Mammary epithelial cell (primary cell): ENCODE measurements at places on chromosomes 1 and 21. TPM values are rescaled to one million over a fixed set of nuclear protein-coding genes. Genes with fewer than 3 reads are reported as not detected.

LMOD1 gene
- not detected for polyA plus RNA-seq

SPATA45 gene
- polyA plus RNA-seq: not detected

SLC16A4 gene
- 12.4 TPM for polyA plus RNA-seq

ANGPTL3 gene
- not detected for polyA plus RNA-seq

UMODL1 gene
- polyA plus RNA-seq: not detected

CAMSAP2 gene
- 17.9 TPM for polyA plus RNA-seq

TRIM67 gene
- polyA plus RNA-seq: not detected

AVPR1B gene
- not detected for polyA plus RNA-seq

B3GALT6 gene
- polyA plus RNA-seq: 12.5 TPM

ANKRD65 gene
- polyA plus RNA-seq: 3.6 TPM

CAP1 gene
- 788 TPM for polyA plus RNA-seq

TIE1 gene
- polyA plus RNA-seq: not detected

TNFSF4 gene
- polyA plus RNA-seq: 0.06 TPM

KCNA3 gene
- polyA plus RNA-seq: not detected

GNG4 gene
- polyA plus RNA-seq: 0.25 TPM

SLC9C2 gene
- polyA plus RNA-seq: 0.01 TPM

KIF26B gene
- polyA plus RNA-seq: 0.20 TPM

TEDDM1 gene
- not detected for polyA plus RNA-seq

GPR161 gene
- 17.8 TPM for polyA plus RNA-seq

OR2L3 gene
- not detected for polyA plus RNA-seq

PRAMEF2 gene
- not detected for polyA plus RNA-seq

KCNJ9 gene
- not detected for polyA plus RNA-seq

OR2L13 gene
- polyA plus RNA-seq: not detected

MANEAL gene
- 4.6 TPM for polyA plus RNA-seq

TENT5C gene
- 0.11 TPM for polyA plus RNA-seq

GRHL3 gene
- 3.5 TPM for polyA plus RNA-seq

SMAP2 gene
- polyA plus RNA-seq: 17.2 TPM

CFHR5 gene
- not detected for polyA plus RNA-seq

SLC5A3 gene
- 2.7 TPM for polyA plus RNA-seq

FAM131C gene
- 0.60 TPM for polyA plus RNA-seq

CRNN gene
- polyA plus RNA-seq: not detected

AGRN gene
- polyA plus RNA-seq: 117 TPM

RIMS3 gene
- 3.0 TPM for polyA plus RNA-seq

SETD4 gene
- polyA plus RNA-seq: 9.9 TPM

PTGFR gene
- 0.02 TPM for polyA plus RNA-seq
